Mucosa of descending colon (tissue), 3 donors: ENCODE measurements at places on chromosomes 11 and 22. TPM values are rescaled to one million over a fixed set of nuclear protein-coding genes. Genes with fewer than 3 reads are reported as not detected.

The CYTH4 gene
- 11.6 TPM for total RNA-seq

The SOX10 gene
- total RNA-seq, result 21.2 TPM

The SHISAL1 gene
- 0.38 TPM for total RNA-seq

GRCh38 chr11:95371153-95371552, 140.2 kb upstream of the SESN3 start:
- no peak for DNase-seq

DNA sequence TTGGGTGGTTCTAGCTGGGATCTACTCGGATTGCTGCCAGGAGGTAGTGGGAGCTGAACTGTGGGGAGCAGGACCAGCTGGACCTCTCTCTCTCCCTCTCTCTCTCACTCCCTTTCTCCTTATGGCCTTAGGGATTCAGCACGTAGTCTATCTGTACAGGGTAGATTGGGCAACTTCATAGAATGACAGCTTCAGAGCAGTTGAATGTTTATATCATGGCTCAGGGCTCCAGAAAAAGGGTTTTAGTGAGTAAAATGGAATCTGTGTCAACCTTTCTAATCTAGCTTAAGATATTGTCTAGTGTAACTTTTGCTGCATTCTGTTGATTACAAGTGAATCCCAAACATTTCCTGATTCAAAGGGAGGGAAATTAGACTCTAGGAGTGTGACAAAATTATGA, 127.7 kb upstream of the PDGFD start:
- DNase-seq, result no peak
